ENCODE measurements at places on chromosomes 2 and 18. TPM values are rescaled to one million over a fixed set of nuclear protein-coding genes. Genes with fewer than 3 reads are reported as not detected.

POTEE gene
- polyA plus RNA-seq, result not detected

B4GALT6 gene
- 12.5 TPM for polyA plus RNA-seq

ACTG2 gene
- 66.9 TPM for polyA plus RNA-seq

SLC9A4 gene
- polyA plus RNA-seq, result not detected

TRIM43B gene
- polyA plus RNA-seq, result not detected

TUBA3E gene
- polyA plus RNA-seq, result not detected

PDK1 gene
- 7.5 TPM for polyA plus RNA-seq

CNDP2 gene
- polyA plus RNA-seq, result 49.7 TPM

OSGEPL1 gene
- 6.3 TPM for polyA plus RNA-seq

MC4R gene
- polyA plus RNA-seq, result 0.22 TPM

AMER3 gene
- 1.2 TPM for polyA plus RNA-seq

SERPINB2 gene
- not detected for polyA plus RNA-seq

IL36G gene
- not detected for polyA plus RNA-seq

ABCG8 gene
- polyA plus RNA-seq, result 0.08 TPM

RSAD2 gene
- 2.3 TPM for polyA plus RNA-seq

SPAG16 gene
- polyA plus RNA-seq, result 12.8 TPM

HS1BP3 gene
- 23.7 TPM for polyA plus RNA-seq

MYL12B gene
- polyA plus RNA-seq, result 810 TPM

LYPD6B gene
- polyA plus RNA-seq, result 0.98 TPM

LONRF2 gene
- 8.1 TPM for polyA plus RNA-seq

TMEM127 gene
- 14.9 TPM for polyA plus RNA-seq

IL1R2 gene
- polyA plus RNA-seq, result 10.8 TPM

UGT1A5 gene
- not detected for polyA plus RNA-seq

AQP12A gene
- polyA plus RNA-seq, result not detected

RAB6C gene
- 0.13 TPM for polyA plus RNA-seq

TACR1 gene
- polyA plus RNA-seq, result 0.88 TPM

OTOS gene
- not detected for polyA plus RNA-seq

DUSP2 gene
- 0.48 TPM for polyA plus RNA-seq

ATOH8 gene
- 10.1 TPM for polyA plus RNA-seq

REEP1 gene
- 1.7 TPM for polyA plus RNA-seq

MAP3K19 gene
- polyA plus RNA-seq, result not detected

EGR4 gene
- not detected for polyA plus RNA-seq

SMYD1 gene
- polyA plus RNA-seq, result under 0.01 TPM

GAREM1 gene
- polyA plus RNA-seq, result 3.5 TPM

GDF7 gene
- 0.22 TPM for polyA plus RNA-seq

VIT gene
- 0.97 TPM for polyA plus RNA-seq

SERPINB13 gene
- polyA plus RNA-seq, result not detected

PPP3R1 gene
- 13.3 TPM for polyA plus RNA-seq

All from adrenal gland (tissue), 19 donors.